Activated naive CD8-positive, alpha-beta T cell treated with anti-CD3 and anti-CD28 coated beads, Interleukin-2, amount 50 U/mL, for 24 hours (primary cell): ENCODE measurements at places on chromosomes 5 and 9.

GRCh38 chr5:4245076-4245475 lies 649.4 kb downstream of the IRX1 start:
- no peak for DNase-seq

DNA sequence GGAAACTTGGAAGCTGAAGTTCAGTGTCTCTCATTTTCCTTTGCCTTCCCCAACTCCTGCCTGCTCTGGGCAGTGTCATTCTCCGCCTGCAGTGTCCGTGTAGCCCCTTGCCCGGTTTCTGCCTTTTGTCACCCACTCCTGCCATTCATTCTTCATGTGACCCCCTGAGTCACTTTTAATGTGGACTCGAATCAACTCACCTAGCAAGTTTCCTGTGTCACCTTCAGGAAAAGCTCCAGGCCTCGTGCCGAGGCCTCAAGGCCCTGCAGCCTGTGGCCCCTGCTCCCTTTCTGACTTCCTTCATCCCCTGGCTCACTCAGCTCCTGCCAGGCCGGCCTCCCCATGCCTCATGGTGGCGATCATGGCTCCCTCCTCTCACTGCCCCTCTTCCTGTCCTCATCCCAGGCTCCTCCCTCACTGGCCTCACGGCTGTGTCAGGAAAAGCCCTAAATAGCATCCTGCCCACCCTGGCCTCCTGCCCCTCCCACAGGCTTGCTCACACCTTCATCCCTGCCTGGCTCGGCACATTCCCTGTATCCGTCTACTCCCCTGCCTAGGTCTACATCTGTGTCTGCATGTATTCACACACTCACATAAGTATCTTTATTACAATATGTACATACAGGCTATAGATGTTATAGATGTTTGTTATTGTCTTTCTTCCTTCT lies 294.9 kb downstream of the MED10 start:
- no peak for DNase-seq

- no peak for DNase-seq
Observed at GRCh38 chr5:55546947-55547346, 12.2 kb upstream of the PLPP1 start.

GRCh38 chr5:170416526-170416925 lies 27.4 kb upstream of the KCNMB1 start:
- no peak for DNase-seq

GRCh38 chr5:128537221-128537999 lies 635 bp downstream of the FBN2 start:
- no peak for DNase-seq

DNA sequence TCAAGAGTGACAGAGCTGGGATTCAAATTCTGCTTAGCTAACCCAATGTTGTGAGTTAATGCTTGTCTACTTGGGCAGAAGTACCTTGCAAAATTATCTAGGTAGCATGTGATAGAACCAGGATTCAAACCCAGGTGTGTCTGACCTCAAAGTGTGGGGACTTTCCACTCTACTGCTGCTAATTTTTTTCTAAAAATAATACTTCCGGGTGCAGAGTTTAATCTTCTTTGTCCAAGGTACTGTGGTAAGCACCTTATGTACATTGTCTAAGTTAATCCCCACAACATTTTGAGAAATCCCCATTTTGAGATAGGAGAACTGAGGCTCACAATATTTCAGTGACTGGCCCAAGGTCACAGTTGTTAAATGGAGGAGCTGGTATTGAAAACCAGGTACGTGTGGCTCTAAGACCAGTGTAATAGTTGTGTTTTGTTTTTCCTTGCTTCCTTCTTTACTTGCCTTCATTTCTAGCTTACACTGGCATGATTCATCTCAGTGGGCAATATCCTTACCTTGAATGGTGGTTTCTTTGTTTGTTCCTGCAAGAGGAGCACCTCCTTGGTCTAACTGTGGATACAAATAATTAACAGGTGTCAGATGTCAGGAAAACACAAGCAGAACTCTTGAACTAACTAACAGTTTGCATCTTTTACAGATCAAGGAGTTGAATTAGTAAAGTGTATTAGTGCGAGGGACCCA lies 7.5 kb downstream of the ALDOB start:
- no peak for DNase-seq

- no peak for DNase-seq
Observed at GRCh38 chr5:138807182-138807581, 54.0 kb downstream of the CTNNA1 start.

DNA sequence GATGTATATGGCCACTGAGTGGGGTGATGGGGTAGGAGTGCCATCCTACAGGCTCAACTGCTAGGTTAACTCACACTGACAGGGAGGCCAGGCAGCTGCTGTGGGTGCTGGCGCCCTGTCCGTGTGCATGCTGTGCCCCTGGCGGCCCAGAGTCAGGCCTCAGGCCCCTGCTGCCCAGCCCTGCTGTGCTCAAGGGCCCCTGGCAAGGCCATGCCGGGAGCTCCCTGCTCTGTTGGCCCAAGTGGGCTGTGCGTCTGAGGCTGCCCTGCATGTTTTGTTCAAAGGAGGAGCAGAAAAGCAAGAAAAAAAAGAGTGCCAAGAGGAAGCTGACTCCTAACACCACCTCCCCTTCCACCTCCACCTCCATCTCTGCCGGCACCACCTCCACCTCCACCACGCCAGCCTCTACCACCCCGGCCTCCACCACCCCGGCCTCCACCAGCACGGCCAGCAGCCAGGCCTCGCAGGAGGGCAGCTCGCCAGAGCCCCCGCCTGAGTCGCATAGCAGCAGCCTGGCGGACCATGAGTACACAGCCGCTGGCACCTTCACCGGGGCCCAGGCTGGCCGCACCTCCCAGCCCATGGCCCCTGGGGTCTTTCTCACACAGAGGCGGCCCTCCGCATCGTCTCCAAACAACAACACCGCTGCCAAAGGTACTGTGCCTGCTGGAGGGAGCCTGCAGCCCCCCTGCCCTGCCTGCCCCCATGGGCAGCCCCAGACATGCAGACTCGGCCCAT lies 100.1 kb downstream of the PHF2 start:
- DNase-seq, result no peak

DNA sequence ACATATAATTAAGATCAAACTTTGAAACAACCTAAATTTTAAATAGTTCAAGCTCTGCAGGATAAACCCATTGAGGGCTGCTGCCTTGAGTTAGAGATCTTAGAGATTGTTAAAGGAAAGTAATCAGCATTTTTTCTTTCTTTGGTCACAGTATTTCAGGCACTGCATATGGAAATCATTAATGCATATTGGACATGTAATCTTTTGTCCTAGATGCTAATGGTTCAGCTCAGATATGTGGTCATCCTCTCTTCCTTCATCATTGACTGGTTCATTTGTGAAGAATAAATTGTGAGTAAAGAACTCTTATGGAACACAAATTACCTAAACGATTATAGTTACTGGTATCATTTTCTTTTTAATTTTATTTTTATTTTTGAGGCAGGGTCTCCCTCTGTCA lies 82.0 kb upstream of the PRLR start:
- DNase-seq, result no peak

DNA sequence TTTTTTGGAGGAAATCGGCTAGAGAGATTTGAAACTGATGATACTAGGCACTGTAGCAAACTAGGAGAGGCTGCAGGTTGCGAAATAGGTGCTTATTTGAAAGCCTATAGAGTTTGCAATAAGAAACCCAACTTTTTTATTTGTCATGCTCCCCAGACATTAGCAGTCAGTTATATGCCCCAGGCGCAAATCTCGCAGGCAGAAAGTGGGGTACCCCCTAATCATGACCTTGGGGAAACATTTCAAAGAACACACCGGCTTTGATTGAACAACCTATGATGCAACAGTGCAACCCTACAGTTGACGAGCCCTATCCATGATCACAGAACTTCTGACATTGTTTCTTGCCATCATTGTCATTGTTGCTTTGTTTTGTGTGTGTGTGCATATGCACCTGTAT lies 510.5 kb downstream of the RAB3C start:
- no peak for DNase-seq

DNA sequence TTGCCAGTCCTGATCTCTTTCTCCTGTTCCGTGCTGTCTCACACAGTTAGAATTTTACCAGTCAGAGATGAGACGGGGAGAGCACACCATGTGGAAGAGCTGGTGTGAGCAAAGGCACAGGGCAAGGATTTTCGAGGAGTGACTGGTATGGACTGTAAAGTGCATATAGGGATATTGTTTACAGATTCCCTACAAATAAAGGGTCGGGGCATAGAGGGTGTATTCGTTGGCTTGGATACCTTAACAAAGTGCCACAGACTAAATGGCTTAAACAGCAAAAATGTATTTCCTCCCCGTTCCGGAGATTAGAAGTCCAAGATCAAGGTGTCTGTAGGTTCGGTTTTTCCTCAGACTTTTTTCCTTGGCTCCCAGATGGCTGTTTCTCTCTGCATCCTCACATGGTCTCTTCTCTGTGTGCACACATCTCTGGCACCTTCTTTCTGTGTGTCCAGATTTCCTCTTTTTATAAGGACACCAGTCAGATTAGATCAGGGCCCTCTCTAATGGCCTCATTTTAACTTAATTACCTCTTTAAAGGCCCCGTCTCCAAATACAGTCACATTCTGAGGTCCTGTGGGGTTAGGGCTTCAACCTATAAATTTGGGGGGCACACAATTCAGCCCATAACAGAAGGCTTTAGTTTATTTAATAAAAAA lies 23.4 kb downstream of the CYFIP2 start:
- no peak for DNase-seq

- peak; percentile 68 for DNase-seq
Observed at GRCh38 chr5:6837519-6838110, 124.4 kb downstream of the TENT4A start.

DNA sequence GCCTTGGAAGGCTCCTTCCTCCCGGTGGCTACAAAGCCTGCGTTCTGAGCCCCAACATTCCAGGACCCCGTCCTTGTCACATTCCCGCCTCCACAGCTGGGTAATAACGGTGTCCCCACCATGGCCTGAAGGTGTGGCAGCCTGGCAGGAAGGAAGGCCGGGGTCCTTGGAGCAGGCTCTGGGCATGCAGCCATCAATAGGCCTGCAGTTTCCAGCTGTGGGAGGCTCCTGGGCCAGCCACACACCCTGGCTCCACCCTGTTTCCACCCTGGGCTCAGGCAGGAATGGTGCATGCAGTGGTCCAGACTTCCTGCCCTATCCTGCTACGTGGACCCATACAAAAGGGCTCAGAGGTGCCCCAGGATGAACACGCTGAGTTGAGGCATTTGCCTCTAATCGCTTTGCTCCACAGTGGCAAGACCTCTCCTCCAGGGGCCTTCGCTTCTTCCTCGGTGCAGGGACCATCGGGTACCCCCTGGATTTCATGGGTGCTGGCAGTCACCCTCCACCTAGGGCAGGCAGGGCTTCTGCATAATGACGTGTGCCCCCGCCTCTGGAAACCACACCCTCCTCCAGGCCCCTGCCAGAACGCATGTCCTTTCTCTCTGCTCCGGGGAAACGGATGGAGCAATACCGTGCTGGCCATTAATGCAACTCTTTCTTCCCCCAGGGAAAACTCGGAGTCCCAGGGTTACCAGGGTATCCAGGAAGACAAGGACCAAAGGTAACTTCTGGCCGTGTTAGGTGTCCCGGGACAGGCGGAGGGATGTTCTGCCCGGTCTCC lies 95.1 kb upstream of the FCN2 start:
- DNase-seq, result no peak

DNA sequence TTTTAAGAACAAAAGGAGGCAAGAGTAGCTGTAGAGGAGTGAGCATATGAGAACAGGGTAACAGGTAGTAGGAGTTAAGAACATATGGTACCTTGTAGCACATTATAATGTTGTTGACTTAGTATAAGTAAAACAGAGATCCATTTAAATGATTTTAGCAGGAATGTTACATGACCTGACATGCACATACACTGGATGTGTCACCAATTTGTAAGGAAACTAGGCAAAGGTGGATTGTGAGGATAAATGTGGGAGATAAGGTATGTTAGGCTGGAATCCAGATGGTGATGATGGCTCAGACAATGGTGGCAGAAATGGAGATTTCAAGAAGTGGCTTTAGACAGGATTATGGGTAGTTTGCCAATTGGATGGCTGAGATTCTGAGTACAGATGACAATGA lies 443.1 kb upstream of the DAB2 start:
- DNase-seq, result no peak

DNA sequence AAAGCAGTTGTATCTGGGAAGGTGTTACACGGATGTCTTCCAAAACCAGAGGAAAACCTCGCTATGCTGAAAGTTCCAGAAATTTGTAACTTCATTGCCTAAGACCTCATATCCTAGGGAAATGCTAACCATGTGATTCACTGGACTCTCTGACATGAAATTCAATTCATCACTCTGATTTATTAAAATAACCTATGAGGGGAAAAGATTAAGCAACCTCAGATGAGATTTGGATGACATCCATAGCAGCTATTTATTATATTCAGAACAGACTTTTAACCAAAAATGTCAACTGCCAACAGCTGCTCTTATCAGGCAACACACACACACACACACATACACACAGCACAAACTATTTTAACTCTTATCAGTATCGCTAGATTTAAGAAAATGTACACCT lies 1006.4 kb upstream of the CTNND2 start:
- DNase-seq, result no peak

- no peak for DNase-seq
Observed at GRCh38 chr5:176652136-176652535, 4.9 kb downstream of the TSPAN17 start.

DNA sequence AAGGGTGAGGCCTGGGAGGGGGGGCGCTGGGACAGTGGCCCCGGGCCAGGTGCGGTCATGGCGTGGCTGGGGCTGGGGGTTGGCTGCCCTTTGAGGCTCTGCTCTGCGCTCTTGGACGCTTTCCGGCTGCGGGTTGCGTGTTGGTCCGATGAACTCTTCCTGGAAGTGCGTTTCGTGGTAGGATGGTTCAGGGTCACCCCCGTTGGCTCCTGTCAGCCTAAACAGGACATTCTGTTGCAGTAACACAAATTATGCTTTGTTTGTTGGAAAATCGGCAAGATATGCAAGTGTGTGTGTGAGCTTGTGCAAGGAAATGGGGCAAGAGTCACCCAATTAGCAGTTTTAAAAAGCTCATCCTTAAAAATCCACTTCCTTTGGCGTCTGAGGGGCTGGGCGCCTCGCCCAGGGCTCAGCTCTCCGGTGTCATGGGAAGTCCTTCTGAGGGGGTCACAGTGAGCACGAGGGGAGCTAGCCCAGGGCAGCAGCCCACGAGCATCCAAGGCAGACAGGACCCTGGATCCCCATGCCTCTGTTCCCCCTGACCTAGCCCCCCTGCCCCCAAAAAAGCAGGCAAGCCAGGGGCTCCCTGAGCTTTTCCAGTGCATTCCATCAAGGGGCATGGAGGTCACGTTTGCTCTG lies 22.2 kb upstream of the RNU6ATAC start:
- DNase-seq, result no peak

- DNase-seq, result no peak
Observed at GRCh38 chr9:82903503-82903902, 159.4 kb downstream of the RASEF start.

GRCh38 chr9:104805441-104805840 lies 41.5 kb downstream of the NIPSNAP3B start:
- no peak for DNase-seq

DNA sequence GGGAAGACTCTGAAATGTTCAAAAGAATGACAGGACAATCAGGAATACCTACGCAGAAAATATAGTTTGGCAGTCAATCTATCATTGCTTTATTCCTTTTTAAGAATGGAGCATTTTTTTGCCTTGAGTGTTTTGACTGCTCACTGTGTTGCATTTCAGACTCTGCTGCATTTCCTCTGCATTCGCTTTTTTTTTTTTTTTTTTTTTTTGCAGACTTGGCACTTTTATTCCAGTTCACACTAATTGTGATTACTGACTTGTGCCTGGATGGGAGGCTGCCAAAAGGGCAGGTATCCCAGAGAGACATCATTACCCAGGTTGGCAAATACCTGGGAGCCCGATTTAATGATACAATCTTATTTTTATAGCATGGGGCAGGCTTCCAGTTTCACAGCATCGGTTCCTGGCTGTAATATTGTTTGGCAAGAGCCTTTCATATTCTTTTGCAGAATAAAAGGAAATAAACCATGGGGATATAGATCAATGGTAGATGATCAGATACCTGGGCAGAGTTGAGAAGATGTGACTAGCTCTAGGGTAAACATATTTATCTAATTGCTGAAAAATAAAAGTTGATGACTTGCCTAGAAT lies 1132.6 kb downstream of the MAT2B start:
- DNase-seq, result no peak
